HCT116 (cell line): ENCODE measurements at places on chromosomes 13 and 19. TPM values are rescaled to one million over a fixed set of nuclear protein-coding genes. Genes with fewer than 3 reads are reported as not detected.

DNA sequence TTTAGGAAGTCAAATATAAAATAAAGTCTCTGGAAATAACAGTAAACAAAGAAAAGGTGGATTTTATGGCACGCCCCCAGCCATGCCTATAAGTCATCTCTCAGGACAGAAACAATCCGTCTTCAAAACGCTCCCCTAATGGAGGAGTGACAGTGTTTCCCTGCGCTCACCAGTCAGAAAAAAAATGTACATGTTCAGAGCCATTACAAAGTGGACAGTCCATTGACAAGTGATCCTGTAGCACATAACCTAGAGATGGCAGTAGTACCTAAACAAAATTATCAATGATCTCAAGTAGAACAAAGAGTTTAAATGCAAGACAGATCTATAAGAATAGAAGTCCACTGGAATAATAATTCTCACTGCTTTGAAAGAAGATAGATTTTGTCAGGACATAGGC, 891.7 kb upstream of the MIR17HG start:
- H3K4me3 ChIP-seq: no peak overlapping the region
- H3K27me3 ChIP-seq: no peaks in the 10 kb centered on the region
- H3K36me3 ChIP-seq: no peaks in the 10 kb centered on the region

The GFY gene
- 2.6 TPM for total RNA-seq

DNA sequence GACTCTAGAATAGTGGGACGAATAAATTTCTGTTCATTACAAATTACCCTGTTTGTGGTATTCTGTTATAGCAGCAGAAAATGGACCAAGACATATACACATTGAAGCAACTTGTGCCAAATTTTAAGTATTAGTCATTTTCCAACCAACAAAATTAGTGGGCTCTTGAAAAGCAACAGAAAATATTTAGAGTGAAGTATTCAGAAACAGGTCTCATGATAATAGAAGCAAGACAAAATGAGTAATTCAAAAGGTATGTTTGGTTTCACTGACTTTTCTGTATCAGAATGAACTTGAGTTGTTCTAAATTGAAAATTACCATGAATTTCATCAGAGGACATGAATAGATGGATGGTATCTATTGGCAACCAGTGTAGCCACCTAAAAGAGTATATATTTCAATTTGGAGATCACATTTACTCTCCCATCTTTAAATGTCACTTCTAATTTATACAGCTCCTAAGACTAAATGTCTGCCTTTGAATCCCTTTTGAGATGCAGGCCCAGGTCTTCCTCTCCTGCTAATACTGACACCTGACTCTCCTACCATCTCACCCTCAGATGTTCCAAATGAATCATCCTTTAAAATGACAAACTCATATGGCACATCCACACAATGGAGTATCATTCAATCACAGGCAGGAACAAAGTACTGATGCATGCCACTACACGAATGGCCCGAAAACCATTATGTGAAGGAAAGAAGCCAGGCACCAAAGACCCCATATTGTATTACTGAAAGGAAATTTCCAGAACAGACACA, 40.7 kb upstream of the DOCK9 start:
- no peak overlapping the region for H3K27ac ChIP-seq
- H3K27me3 ChIP-seq: no peaks in the 10 kb centered on the region
- no peak for DNase-seq
- no peak overlapping the region for H3K4me3 ChIP-seq
- no peaks in the 10 kb centered on the region for H3K36me3 ChIP-seq

The LSR gene
- 211 TPM for total RNA-seq

GRCh38 chr13:87376081-87376480, 295.1 kb upstream of the SLITRK5 start:
- no peaks in the 10 kb centered on the region for H3K27me3 ChIP-seq
- H3K4me3 ChIP-seq: no peak overlapping the region
- no peak overlapping the region for H3K27ac ChIP-seq
- DNase-seq: no peak
- H3K36me3 ChIP-seq: no peaks in the 10 kb centered on the region

GRCh38 chr13:95099541-95099940, 201.7 kb downstream of the ABCC4 start:
- H3K4me3 ChIP-seq: no peak overlapping the region
- no peaks in the 10 kb centered on the region for H3K36me3 ChIP-seq
- H3K27ac ChIP-seq: no peak overlapping the region
- no peak for DNase-seq
- H3K4me1 ChIP-seq: no peaks in the 10 kb centered on the region
- no peaks in the 10 kb centered on the region for H3K27me3 ChIP-seq
